B cell (primary cell): ENCODE measurements at places on chromosomes 13 and 19. TPM values are rescaled to one million over a fixed set of nuclear protein-coding genes. Genes with fewer than 3 reads are reported as not detected.

DNA sequence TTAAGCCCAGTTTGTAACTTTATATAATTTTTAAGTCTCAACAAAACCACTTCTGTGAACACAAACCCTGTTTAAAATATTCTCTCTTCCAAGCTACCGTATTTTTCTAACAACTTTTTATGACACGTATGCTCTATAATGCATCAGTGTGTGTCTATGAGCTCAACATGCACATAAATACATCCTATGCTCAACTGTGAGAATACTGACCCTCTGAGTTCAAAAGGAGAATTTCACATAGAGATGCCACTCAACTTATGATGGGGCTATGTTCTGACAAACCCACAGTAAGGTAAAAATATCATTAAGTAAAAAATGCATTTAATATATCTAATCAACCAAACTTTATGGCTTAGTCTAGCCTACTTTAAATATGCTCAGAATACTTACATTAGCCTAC, 1139.7 kb upstream of the SPRY2 start:
- H3K4me3 ChIP-seq = no peak overlapping the region
- H3K27ac ChIP-seq = no peak overlapping the region
- DNase-seq = no peak
- H3K27me3 ChIP-seq = no peaks in the 10 kb centered on the region
- H3K36me3 ChIP-seq = no peaks in the 10 kb centered on the region
- no peaks in the 10 kb centered on the region for H3K4me1 ChIP-seq

- H3K36me3 ChIP-seq = peaks cover 2% of the 10 kb centered on the region
- H3K27me3 ChIP-seq = no peaks in the 10 kb centered on the region
- no peak overlapping the region for H3K4me3 ChIP-seq
Observed at GRCh38 chr19:7907122-7907521, 3.4 kb downstream of the MAP2K7 start.

DNA sequence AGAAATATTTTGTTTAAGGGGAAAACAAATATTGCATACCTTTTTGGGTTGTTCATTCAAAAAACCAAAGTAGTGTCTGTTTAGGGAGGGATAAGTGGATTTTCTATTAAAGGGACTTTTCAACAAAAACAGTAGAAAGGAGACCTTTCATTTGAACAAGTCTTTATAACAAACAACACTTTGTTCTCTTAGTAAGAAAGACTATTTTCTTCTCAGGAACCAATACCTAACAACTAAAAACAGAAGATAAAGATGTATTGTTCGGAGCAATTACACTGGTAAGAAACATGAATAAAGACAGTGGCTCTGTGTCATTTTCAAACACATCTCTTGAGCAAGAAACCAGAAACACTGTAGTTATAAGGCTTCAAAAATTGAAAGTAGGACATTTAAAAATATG, 1610.1 kb upstream of the PCDH20 start:
- DNase-seq = no peak
- H3K27ac ChIP-seq = no peak overlapping the region
- no peaks in the 10 kb centered on the region for H3K36me3 ChIP-seq
- H3K27me3 ChIP-seq = no peaks in the 10 kb centered on the region
- H3K4me1 ChIP-seq = no peaks in the 10 kb centered on the region

DNA sequence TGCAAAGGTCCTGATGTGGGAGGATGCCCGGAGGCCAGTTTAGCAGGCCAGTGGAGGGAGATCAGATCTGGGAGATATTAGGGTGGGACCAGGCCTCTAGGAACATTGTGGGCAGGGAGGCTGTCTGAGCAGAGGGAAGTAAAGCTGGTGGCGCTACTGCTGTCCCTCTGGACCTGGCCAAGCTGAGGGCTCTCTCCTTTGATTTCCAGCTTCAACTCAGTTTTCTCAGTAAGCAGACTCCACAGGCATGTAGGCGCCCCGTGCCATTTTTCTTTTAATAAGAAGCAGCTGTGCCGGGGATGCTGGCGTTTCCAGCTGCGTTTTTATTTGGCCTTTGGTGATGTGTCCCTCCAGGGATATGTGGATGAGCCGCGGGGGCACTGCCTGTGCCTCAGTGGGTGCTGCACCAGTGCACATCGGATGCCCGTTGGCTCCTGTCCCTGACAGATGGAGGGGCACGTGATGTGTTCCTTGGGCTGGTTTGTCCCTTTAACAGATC, 6.7 kb downstream of the DNM2 start:
- H3K36me3 ChIP-seq = peaks cover 9% of the 10 kb centered on the region
- no peak overlapping the region for H3K4me3 ChIP-seq
- H3K4me1 ChIP-seq = peaks cover 19% of the 10 kb centered on the region

GRCh38 chr19:46213156-46213555, 16.4 kb upstream of the IGFL1 start:
- H3K4me1 ChIP-seq = no peaks in the 10 kb centered on the region
- no peak overlapping the region for H3K4me3 ChIP-seq
- no peaks in the 10 kb centered on the region for H3K36me3 ChIP-seq
- no peaks in the 10 kb centered on the region for H3K27me3 ChIP-seq

- no peak overlapping the region for H3K27ac ChIP-seq
- no peak overlapping the region for H3K4me3 ChIP-seq
- DNase-seq = no peak
- H3K36me3 ChIP-seq = no peaks in the 10 kb centered on the region
Observed at GRCh38 chr19:30785458-30786137, 413.4 kb downstream of the ZNF536 start.

The KIR2DL3 gene
- polyA plus RNA-seq = 0.07 TPM in 1 of 2 replicates, not detected in the other

The FOSB gene
- polyA plus RNA-seq = 1,887 and 2,860 TPM in 2 replicates
